ENCODE measurements at places on chromosomes 7 and 10.

DNA sequence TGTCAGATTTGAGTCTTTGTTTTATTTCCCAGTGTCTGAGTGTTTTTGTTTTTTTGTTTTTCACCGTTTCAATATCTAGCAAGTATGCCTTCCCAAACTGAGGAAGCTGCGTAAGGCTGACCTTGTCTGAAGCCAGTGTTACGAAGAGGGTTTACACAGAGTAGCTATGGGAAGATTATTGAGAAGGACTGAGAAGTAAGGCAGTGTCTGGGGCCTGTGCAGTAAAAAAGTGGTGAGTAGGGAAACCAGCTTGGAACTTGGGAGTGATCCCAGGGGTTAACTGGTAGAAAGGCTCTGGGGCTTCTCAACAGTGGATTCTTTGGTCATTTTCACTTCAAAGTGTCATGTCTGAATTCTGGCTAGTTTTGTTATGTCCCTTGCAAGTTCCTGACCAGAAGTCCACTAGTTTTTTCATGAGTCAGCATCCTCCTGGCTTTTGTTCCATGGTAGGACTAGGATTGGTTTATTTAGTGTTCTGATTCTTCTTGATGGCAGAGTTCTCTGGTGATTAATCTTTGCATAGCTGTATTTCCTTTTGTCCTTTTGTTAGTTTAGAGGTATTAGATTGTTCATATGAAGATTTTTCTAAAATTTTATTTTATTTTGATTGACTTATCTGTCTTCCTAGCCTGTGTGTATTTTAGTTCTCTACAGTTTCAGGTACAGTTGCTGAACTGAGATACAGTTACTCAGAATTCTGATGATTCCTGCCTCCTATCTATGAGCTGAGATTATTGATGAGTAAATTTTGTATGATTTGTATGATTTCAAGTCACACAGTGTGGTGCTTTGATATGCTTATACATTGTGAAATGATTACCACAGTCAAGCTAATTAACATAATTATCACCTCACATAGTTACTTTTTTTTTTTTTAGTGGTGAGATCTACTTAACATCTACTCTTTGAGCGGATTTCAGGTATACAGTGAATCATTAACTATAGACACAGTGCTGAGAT, 19.0 kb downstream of the GARS1 start:
- no peak for DNase-seq

DNA sequence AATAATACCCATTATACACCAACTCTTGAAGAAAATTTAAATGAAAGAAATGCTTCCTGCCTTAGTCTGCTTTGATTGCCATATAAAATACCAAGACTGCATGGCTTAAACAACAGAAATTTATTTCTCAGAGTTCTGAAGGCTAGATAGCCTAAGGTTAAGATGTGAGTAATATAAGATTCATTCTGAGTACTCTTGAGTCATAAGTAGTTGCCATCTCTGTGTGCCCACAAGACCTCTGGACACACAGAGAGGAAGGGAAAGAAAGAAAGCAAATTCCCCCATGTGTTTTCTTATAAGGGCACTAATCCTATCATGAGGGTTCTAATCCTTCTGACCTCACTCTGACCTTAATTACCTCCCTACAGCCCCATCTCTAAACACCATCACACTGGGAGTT, 201.2 kb downstream of the PTN start:
- DNase-seq, result no peak

GRCh38 chr7:38842746-38843145, 66.2 kb downstream of the VPS41 start:
- DNase-seq, result no peak

DNA sequence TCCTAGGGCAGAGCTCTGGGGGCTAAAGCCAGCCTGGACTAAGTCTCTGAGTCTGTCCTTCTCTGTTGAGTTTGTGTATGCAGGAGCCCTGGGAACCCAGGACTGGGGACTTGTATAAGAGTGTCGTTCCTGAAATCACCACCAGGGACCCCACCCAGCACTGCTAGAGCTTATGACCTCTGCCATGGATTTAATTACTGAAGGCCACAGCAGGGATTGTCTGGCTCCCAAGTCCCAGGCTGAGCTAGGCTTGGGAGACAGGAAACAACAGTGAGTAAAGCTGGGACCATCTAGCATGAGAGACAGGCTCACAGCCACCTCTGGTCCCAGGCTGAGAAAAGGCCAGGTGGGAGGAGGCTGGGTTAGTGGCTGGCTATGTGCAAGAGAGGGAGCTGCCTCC, 1.4 kb upstream of the TSPAN15 start:
- no peak for DNase-seq

DNA sequence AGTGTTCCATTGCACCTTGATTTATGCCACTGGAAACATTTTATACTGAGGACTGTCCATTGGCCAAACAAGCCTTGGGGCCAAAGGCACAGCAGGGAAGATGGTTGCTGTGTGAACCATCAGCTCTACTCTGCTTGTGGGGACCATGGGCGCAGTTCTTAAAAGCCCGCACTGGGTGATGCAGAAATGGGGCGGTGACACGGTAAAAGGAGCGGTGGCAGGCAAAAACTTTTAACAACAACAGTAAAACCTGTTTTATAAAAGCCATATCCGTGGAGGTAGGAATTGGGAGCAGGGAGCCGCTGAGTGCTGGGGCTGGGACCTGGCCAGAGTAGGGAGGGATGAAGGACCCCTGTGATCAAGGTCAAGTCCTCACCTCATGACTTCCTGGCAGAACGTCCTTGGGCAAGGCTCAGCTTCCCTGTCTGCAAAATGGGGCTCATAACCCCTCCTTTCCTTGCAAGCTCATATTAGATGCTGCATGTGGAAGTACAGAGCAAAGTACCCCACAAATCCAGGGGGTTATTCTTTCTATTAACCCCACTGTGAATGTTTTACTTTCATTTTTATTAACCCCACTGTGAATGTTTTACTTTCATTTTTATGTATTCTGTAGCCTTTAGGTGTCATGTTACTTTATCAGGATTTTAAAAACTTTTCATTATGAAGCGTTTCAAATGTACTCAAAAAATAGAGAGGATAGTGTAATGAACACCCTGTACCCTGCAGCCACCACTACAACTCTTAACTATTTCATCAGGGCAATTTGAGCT, 78.3 kb downstream of the GRK5 start:
- DNase-seq, result no peak

DNA sequence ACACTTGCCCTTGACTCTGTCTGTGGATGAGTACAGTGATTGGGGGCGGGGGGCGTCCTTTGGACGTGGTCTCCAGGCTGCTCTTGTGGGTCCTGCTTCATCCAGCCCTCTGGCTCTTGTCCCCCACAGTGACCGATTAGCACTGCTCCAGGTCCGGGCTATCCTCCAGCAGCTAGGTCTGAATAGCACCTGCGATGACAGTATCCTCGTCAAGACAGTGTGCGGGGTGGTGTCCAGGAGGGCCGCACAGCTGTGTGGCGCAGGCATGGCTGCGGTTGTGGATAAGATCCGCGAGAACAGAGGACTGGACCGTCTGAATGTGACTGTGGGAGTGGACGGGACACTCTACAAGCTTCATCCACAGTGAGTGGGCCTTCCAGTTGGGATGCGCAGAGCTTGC, 18.3 kb downstream of the TACR2 start:
- no peak for DNase-seq

GRCh38 chr7:36003343-36003742, 149.7 kb upstream of the EEPD1 start:
- DNase-seq, result no peak

GRCh38 chr10:54702583-54703485, 98.2 kb downstream of the PCDH15 start:
- DNase-seq, result no peak

DNA sequence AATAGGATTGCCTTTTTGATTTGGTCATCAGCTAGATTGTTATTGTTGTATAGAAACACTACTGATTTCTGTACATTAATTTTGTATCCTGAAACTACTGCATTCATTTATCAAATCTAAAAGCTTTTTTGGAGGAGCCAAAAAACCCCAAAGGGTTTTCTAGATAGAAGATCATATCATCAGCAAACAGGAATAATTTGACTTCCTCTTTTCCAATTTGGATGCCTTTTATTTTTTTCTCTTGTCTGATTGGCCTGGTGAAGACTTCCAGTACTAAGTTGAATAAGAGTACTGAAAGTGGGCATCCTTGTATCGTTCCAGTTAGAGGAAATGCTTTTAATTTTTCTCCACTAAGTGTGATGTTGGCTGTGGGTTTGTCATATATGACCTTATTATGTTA, 10.6 kb upstream of the ENTPD7 start:
- DNase-seq, result no peak

DNA sequence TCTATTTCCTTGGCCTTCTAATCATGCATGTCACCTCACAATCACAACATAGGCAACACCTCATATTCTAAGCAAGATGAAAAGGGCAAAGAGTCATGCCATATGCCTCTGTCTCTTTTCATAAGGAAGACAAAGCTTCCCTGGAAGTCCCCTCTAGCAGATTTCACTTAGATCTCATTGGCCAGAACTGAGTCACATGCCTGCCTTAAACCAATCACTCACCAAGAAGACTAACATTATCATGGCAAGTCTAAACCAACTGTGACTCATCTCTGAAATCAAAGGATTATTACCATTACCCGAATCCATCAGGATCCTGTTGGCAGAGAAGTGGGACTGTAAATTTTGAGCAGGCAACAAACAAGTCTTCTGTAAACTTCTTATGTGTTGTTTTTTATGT, 27.8 kb downstream of the CAV1 start:
- DNase-seq, result no peak

DNA sequence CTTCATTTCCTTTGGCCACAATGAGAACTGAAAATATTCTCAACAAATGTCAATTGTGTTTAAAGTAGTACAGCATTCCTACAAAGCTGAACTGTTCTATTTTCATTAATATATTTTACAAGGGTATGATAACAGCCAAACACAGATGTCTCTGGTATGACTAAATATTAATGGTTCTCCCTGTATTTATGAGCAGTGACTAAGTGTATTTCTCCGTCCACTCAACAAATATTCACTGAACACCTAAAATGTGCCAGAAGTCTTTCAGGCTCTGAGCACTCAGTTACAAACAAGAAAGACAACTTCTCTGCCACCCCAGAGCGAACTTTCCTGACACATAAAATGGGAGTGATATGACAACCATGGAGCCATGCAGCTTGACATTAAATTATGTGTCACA, 135.6 kb downstream of the VPS41 start:
- DNase-seq, result no peak

GRCh38 chr10:102473445-102474331, 22.3 kb upstream of the C10orf95 start:
- DNase-seq, result no peak

DNA sequence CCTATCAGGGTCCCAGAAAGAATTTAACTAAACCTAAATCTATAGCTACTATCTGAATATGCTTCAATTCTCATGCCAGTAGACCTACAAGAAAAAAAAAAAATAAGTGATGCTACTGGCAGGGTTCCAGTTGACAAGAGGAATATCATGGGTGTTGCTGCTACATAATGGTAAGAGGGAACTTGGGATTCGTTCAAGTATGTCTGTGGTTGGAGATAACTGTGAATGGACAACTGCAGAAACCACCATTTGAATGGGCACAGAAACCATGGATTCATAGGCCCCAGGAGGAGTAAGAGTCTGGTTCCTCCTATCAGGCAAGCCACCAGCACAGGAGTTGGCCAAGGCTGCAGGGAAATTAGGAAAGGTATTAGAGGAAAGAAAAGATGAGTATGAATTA, 287.6 kb upstream of the HGF start:
- DNase-seq, result no peak

GRCh38 chr7:23393636-23394035, 76.7 kb downstream of the IGF2BP3 start:
- DNase-seq, result no peak

GRCh38 chr7:16774986-16775385, 21.4 kb downstream of the TSPAN13 start:
- no peak for DNase-seq

- DNase-seq, result no peak
Measured at GRCh38 chr10:116848032-116848943, 1.0 kb upstream of the ENO4 start.

- no peak for DNase-seq
Measured at GRCh38 chr7:141701489-141702046, 398 bp downstream of the DENND11 start.

DNA sequence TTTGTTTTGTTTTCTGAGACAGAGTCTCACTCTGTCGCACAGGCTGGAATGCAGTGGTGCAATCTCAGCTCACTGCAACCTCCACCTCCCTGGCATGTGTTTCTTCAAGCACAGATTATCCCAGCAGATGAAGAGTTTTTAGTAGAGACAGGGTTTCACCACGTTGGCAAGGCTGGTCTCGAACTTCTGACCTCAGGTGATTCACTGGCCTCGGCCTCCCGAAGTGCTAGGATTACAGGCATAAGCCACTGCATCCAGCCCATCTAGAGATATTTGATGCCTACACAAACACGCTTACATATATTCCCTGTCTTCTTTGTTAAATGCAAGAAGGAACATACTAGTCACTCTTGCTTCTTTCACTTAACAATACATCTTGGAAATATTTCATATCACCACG, 5.9 kb upstream of the PTF1A start:
- no peak for DNase-seq

DNA sequence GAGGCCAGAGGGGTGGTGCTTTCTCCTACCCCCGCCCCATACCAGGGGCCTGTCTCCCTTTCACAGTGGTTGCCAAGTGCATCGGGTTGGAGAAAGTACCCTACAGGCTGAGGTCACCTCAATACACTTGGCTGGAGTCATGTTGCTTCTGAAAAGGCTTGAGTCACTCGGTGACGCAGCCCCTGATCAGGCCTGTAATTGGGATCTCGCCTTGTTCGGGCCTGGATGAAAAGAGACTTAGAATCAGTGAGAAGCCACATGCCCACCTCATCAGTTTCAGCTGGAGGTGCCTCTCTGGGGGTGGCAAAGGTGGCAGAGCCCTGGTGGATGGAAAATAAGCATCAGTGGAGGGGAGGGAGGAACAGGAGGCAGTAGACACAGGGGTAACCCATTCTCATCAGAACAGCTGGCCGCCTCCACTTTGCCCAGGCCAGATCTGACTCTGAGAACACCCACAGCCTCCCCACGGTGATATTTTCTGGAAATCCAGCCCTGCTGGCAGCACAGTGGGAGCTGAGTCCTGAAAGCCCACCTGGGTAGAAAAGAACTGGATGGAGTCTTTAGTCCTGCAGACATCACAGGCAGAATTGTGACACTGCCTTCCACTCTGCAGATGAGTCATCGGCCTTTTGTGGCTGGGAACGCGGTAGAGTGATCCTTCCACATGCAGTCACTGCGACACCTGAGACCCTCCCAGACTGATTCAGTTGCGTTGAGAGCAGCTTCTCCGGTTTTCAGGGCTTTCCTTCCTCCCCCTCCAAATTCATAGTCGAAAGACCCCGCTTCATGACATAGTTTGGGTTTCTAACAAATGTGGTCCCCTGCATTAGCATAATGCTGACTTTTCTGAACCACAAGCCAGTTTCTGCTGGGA, 108.0 kb downstream of the GRK5 start:
- DNase-seq, result peak; percentile 68

GRCh38 chr7:50349963-50350944, 45.7 kb downstream of the IKZF1 start:
- no peak for DNase-seq

- DNase-seq, result no peak
Measured at GRCh38 chr10:111612273-111612672, 535.4 kb downstream of the ADRA2A start.

GRCh38 chr10:78706256-78706655, 362.5 kb upstream of the ZMIZ1 start:
- no peak for DNase-seq

Data from fibroblast of skin of left quadriceps (primary cell).